ENCODE measurements at places on chromosomes 2 and 18.

DNA sequence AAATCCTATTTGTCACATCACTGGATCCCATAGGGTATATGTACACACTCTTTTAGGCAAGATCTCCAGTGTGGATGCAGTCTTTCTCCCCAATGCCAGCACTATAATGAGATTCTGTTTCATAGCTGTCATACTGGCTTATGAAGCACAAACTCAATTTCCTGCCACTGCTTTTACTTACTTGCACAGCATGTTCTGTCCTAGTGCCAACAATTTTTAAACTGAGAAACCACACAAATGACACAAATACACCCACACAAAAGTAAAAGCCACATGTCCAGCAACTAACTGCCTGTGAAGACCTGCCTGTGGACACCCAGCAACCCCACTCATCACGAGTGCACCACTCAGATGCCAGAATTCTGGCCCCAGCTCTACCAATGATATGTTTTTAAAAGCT is 29.6 kb upstream of the RNU4ATAC start:
- DNase-seq = no peak

DNA sequence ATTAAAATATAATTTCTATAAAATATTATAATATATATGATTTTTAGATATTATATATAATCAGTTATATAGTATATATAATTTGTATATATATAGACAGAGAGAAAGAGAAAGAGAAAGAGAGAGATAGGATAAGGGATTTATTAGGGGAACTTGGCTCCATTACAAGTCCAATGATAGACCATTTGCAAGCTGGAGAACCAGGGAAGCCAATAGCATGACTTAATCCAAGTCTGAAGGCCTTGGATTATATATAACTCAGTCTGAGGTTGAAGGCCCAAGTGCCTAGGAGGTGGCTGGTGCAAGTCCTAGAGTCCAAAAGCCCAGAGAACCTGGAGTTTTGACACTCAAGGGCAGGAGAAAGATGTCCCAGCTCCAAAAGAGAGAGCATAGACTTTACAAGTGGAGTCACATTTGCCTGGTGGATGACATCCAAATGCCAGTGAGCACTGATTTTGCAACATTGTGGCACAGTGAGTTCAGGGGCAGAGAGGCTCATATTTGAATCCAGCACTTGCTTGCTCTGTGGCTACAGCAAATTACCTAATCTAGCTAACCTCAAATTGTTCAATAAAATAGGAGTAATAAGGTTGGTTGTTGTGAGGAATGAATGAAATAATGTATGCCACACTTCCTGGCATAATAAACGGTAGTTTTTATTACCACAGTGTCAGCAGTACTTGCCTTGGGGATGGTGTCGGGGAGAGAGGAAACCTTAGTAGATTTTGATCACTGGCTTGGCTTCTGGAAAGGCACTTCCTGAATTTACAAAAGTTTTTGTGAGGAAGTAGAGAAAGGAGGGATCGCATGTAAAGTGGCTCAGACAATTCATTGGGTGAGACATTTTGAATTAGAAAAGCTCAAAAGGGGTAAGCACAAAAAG is 69.6 kb upstream of the CD28 start:
- no peak for DNase-seq

- no peak for DNase-seq
Measured at GRCh38 chr2:25685741-25686140, 12.4 kb upstream of the DTNB start.

DNA sequence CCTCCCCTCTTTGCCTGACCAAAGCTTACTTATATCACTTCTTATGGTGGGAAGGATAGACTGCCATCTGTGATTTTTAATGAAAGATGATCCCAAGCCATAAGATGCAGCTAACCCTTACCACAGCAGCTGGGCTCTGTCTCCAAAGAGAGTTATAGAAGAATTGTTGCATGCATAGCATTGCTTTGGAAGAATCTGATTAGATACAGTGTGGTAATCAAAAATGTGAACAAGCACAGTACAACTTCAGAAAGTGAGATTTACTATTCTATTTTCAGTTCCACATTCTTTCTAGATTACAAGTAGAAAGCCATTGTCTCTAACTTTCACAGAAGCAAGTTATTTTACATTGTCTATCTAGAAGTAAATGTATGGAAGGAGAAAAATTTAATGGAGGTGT is 129.0 kb upstream of the ACVR2A start:
- no peak for DNase-seq

GRCh38 chr2:145460112-145460511 is 940.2 kb upstream of the ZEB2 start:
- no peak for DNase-seq

- DNase-seq = no peak
Measured at GRCh38 chr2:192087398-192087958, 107.3 kb downstream of the TMEFF2 start.

DNA sequence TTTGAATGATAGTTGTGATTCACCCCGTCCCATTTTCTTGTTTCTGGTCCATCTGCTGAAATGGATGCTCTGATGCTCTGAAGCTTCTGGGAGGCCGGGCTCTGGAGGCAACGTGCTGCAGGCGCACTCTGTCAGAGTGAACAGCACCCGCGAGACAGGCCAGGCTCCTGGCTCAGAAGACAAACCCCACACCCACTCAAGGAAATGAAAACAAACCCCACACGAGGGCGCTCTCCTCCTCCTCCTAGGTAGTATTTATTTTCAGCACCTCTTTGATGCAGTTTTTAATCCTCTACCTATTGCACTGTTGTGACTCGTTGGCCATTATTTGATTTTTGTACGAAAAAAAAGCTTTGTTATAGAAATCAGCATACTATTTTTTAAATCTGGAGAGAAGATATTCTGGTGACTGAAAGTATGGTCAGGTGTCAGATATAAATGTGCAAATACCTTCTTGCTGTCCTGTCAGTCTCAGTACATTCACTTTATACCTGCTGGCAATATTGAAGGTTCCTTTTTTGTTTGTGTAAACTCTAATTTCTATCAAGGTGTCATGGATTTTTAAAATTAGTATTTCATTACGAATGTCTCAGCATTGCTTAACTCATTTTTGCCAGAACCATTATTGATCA is 10.3 kb upstream of the CHST10 start:
- DNase-seq = no peak

- DNase-seq = no peak
Measured at GRCh38 chr2:239326831-239327535, 73.8 kb downstream of the HDAC4 start.

GRCh38 chr18:55243857-55244256 is 284.6 kb upstream of the CCDC68 start:
- DNase-seq = no peak

DNA sequence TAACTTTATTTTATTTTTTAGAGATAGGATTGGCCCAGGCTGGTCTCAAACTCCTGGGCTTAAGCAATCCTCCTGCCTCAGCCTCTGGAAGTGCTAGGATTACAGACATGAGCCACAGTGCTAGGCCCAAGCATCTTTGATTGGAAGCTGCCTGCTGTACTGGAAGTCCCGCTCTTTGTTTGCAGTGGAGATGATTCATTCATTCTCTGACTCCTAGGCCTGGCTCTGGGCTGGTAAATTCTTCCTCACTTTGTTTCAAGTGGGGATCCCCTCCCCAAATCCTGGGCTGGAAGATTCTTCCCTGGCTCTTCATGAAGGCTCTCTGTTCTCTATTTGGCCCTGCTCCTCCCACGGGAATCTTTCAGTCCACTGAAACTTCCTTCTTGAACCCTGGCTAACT is 81.9 kb downstream of the NEURL3 start:
- DNase-seq = no peak

- DNase-seq = peak; percentile 41
Measured at GRCh38 chr18:62324181-62324828, 805 bp upstream of the TNFRSF11A start.

- DNase-seq = no peak
Measured at GRCh38 chr2:158482594-158482993, 25.8 kb downstream of the PKP4 start.

GRCh38 chr2:129799036-129799958 is 180.2 kb upstream of the RAB6C start:
- DNase-seq = no peak

- DNase-seq = no peak
Measured at GRCh38 chr2:175576875-175577274, 395.4 kb upstream of the ATP5MC3 start.

GRCh38 chr2:171271971-171272436 is 111.3 kb upstream of the TLK1 start:
- no peak for DNase-seq

GRCh38 chr2:100137318-100137717 is 5.1 kb downstream of the AFF3 start:
- no peak for DNase-seq

GRCh38 chr2:64359892-64360657 is 93.9 kb upstream of the LGALSL start:
- DNase-seq = no peak

DNA sequence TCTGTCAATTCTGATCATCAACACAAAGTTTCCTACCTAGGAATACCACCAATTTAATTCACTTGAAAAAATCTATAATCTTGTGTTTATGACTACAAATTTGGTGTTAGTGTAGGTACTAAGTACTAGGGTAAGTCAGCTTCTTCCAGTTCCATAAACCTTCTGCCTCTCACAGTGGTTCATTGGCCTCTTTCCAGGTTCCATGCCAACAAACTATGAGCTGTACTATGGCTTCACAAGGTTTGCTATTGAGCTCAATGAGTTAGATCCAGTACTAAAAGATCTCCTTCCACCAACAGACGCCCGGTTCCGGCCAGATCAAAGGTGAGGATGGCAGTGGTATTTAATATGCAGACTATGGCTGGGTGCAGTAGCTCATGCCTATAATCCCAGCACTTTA is 58.8 kb downstream of the PRKRA start:
- no peak for DNase-seq

- DNase-seq = no peak
Measured at GRCh38 chr18:4200399-4200798, 254.7 kb downstream of the DLGAP1 start.
